ENCODE measurements at places on chromosomes 2 and 18.

- no peak overlapping the region for H3K27ac ChIP-seq
- DNase-seq: peak; percentile 70
- no peak overlapping the region for H3K4me3 ChIP-seq
- no peaks in the 10 kb centered on the region for H3K4me1 ChIP-seq
Observed at GRCh38 chr2:233857511-233858141, 3.3 kb upstream of the HJURP start.

DNA sequence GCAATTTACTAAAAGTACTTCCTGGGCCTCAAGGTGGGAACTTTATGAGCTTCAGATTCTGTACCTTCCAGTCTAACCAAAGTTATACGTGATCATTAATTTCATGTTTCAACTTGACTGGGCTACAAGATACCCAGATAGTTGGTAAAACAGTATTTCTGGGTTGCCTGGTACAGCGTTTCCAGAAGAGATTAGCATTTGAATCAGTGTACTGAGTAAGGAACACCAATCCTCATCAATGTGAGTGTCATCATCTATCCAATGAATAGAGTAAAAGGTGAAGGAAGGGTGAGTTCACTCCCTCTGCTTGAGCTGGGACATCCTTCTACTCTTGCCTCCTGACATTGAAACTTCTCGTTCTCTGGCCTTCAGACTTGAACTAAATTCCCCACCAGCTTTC lies 274.5 kb upstream of the ID2 start:
- DNase-seq: no peak
- H3K4me3 ChIP-seq: no peak overlapping the region
- peaks cover 35% of the 10 kb centered on the region for H3K4me1 ChIP-seq
- no peak overlapping the region for H3K27ac ChIP-seq

DNA sequence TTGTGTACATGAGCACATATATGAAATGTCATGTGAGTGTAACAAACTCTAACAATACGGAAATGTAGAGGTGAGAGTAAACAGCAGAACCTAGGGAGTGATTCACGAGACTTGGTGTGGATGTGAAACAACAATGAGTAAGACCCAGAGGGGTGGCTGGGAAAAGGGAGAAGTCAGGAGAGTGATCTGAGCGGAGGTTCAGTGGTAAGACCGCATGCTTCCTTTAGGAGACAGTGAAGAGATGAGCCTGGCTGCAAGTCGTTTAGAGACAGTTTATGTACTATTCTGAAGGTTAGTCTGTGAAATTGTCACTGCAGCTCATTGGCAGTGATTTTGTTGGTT lies 150.6 kb downstream of the PRPF40A start:
- DNase-seq: no peak
- H3K36me3 ChIP-seq: no peaks in the 10 kb centered on the region
- H3K4me1 ChIP-seq: no peaks in the 10 kb centered on the region
- H3K27me3 ChIP-seq: no peaks in the 10 kb centered on the region
- H3K4me3 ChIP-seq: no peak overlapping the region

DNA sequence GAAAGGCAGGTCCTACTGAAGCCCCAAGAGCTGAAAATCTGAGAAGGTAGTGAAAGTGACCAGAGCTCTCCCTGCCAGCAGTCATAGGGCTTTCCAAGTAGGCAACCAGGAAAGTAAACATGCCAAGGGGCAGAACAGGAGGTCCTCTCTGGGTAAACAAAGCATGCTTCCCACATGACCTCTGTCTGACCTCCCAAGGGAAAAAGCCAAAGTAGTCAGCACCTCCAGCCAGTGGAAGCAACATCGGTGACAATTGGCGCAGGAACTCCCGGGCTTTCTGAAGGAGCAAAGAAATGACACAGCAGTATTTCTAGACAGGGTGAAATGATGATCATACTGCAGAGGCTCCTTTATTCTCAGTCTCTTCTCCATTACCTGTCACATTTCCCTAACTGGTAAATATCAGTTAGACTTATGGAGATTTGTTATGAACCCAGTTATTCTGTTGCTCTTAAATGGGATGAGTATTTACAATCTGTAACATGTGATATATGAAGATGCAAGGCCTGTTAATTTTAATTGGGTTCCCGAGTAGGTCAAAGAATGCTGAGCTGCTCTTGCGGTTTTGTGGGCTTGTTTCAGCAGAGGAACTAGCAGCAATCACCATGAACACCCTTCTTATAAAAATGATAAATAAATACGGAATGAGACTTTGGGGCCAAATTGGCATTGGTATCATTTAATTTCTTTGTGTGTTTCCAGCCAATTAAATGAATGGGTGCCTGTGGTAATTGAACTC lies 321.0 kb downstream of the RND3 start:
- peaks cover 27% of the 10 kb centered on the region for H3K4me1 ChIP-seq
- peak; percentile 38 for DNase-seq
- H3K36me3 ChIP-seq: no peaks in the 10 kb centered on the region
- H3K4me3 ChIP-seq: peak overlapping the region; percentile 51

DNA sequence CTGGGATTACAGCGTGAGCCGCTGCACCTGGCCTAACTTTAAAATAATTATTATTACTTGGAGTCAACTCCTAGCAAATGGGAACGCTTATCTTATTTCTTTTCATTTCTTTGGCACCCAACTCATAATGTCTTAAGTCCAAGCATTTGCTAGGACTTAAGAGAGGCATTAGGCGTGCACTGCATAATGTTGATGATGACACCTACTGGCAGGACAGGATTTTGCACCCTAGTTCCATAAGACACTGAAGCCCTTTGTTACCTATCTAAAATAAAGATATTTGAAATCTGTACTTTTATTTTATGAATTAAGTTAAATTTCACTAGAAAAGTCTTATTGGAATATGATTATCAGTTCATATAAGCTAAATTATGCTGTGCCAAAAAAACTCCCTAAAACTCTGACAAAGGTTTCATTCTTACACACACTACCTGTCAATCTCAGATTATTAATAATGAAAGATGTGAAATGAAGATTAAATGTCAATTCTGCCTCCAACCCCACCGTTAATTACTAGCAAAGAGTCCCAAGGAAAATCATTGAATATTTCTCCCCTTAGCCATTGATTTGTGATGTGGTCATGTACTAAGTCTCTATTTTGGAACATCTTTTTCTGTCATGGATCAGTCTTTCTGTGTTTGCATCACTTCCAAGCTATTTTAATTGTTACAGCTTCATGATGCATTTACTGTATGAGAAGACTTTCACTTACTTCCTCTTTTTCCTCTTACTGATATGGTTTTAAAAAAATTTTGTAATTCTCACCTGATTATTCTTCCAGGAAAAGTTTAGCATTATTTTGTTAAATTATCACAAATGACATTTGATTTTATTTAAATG lies 12.7 kb upstream of the CDH2 start:
- H3K27me3 ChIP-seq: no peaks in the 10 kb centered on the region
- no peak overlapping the region for H3K27ac ChIP-seq
- no peaks in the 10 kb centered on the region for H3K4me1 ChIP-seq
- no peak for DNase-seq
- no peaks in the 10 kb centered on the region for H3K36me3 ChIP-seq
- H3K4me3 ChIP-seq: no peak overlapping the region

DNA sequence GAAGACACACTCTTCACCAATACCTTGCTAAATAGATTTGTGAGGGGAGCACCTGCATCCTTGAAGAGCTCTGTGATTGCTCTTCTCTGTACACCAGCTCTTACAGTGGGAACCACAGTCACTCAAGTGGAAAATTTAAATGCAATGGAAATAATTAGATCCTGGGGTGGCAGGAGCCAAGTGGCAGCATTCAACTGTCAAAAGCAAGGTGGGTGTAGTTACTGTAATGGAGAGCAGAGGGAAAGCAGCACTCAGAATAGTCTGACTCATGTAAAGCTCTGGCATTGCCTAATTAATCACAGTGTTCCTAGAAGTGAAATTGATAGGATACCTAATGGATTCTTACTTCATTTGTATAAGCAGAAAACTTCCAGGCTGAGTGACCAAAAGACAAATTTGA lies 245.8 kb downstream of the KCNE4 start:
- no peak overlapping the region for H3K4me3 ChIP-seq
- DNase-seq: no peak
- H3K27ac ChIP-seq: no peak overlapping the region
- no peaks in the 10 kb centered on the region for H3K4me1 ChIP-seq
- H3K36me3 ChIP-seq: no peaks in the 10 kb centered on the region
- H3K27me3 ChIP-seq: no peaks in the 10 kb centered on the region

DNA sequence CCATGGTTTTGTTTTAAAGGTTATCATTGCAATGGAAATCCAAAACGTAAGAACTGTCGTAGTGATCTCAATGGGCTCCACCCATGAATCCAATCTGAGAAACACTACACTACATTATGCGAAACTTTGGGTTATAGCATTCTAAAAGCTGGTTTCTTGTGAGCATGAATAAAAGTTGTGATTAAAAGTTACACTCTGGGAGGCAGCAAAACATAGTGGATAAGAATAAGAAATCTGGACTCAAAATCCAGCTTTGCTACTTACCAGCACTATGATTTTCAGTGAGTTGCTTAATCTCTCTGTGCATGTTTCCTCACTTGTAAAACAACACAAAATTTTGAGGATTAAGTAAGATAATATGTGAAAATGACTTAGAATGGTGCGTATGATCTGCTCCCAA lies 25.7 kb upstream of the THOC1 start:
- H3K4me3 ChIP-seq: no peak overlapping the region
- no peak for DNase-seq
- no peak overlapping the region for H3K27ac ChIP-seq
- no peaks in the 10 kb centered on the region for H3K27me3 ChIP-seq
- H3K4me1 ChIP-seq: no peaks in the 10 kb centered on the region

- H3K27ac ChIP-seq: no peak overlapping the region
- DNase-seq: no peak
- H3K36me3 ChIP-seq: no peaks in the 10 kb centered on the region
Observed at GRCh38 chr2:8587920-8588830, 93.7 kb upstream of the ID2 start.

DNA sequence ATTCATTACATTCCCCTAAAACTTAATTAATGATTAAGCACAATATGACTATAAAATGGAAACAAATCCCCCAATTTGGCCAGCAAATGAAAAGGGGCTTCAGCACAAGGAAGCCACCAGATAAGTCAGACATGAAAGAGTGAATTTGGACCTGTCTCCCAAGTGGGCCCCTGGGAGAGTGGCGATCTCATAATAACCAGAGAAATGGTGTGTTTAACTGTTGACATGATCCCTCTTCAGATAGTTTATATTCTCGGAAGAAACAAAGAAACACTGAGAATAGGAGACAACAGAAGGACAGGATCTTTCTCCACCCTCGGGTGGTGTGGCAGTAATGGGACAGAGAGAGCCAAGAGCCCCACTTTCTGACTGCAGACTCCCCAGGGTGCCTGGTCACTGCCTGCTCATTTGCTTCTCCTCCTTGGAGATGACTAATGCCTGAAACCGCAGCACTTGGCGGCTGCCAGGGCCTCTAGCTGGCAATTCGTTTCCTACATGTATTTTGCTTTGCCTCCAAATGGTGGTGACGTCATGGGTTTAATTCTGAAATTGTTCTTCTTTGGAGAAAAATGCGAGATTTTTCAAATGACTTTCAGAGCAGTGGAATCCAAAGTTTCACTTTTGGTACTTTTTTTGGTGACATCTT lies 46.4 kb upstream of the SPP2 start:
- no peak overlapping the region for H3K4me3 ChIP-seq
- H3K4me1 ChIP-seq: no peaks in the 10 kb centered on the region
- H3K36me3 ChIP-seq: no peaks in the 10 kb centered on the region
- no peak overlapping the region for H3K27ac ChIP-seq

GRCh38 chr18:10015941-10016819 lies 102.4 kb downstream of the VAPA start:
- H3K27me3 ChIP-seq: no peaks in the 10 kb centered on the region
- no peaks in the 10 kb centered on the region for H3K4me1 ChIP-seq
- H3K36me3 ChIP-seq: no peaks in the 10 kb centered on the region
- H3K4me3 ChIP-seq: no peak overlapping the region

DNA sequence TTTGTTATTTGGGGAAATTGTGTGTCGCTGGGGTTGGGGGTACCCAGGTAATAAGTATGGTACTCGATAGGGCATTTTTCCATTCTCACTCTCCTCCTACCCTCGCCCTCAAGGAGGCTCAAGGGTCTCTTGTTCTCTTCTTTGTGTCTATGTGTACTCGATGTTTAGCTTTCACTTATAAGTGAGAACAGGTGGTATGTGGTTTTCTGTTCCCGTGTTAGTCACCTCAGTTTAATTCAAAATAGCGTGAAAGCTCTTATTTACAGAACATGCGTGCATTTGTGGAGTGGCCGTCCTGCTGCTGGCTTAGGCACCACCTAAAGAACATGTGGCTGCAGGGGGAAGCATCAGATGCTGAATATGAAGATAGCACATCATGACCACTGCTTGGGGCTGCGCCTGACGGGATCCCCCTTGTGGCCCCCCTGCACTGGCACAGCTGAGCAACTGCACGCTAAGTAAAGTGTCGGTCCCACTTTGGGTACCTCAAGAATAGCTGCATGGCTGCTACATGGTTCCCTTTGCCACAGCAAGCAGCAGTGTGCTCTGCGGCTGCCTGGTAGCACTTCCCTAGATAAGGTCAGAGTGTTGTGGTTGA lies 569.0 kb downstream of the DCDC2C start:
- no peaks in the 10 kb centered on the region for H3K36me3 ChIP-seq
- H3K4me3 ChIP-seq: no peak overlapping the region
- H3K27ac ChIP-seq: no peak overlapping the region
- H3K4me1 ChIP-seq: no peaks in the 10 kb centered on the region

- H3K4me1 ChIP-seq: no peaks in the 10 kb centered on the region
- H3K27me3 ChIP-seq: no peaks in the 10 kb centered on the region
- no peak for DNase-seq
- no peaks in the 10 kb centered on the region for H3K36me3 ChIP-seq
Observed at GRCh38 chr18:59140302-59140885, 710 bp downstream of the SEC11C start.

DNA sequence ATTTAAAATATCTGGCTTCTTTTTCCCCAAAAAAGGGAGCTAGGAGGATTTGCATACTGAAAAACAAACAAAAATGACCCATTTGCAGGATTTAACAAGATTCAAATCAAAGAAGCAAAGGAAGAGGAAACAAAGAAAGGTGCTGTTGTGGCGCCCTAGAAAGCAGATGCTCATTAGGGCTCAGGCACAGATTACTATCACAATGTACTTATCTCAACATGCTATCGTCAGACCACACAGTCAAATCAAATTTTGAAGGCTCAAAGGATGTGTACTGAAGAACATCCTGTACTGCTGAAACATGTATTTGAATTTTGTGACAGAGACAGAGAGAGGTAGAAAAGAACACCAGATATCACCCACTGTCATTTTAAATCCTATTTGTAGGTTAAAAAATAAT lies 10.9 kb downstream of the RBMS1 start:
- DNase-seq: no peak
- H3K27me3 ChIP-seq: no peaks in the 10 kb centered on the region
- no peaks in the 10 kb centered on the region for H3K36me3 ChIP-seq
- no peak overlapping the region for H3K4me3 ChIP-seq
- H3K27ac ChIP-seq: no peak overlapping the region

GRCh38 chr2:187574969-187575750 lies 20.9 kb upstream of the TFPI start:
- H3K36me3 ChIP-seq: no peaks in the 10 kb centered on the region
- no peaks in the 10 kb centered on the region for H3K4me1 ChIP-seq
- no peak overlapping the region for H3K27ac ChIP-seq
- H3K4me3 ChIP-seq: no peak overlapping the region
- DNase-seq: no peak
